Thoracic aorta (tissue), 2 donors: ENCODE measurements at places on chromosomes 3 and 15. TPM values are rescaled to one million over a fixed set of nuclear protein-coding genes. Genes with fewer than 3 reads are reported as not detected.

DNA sequence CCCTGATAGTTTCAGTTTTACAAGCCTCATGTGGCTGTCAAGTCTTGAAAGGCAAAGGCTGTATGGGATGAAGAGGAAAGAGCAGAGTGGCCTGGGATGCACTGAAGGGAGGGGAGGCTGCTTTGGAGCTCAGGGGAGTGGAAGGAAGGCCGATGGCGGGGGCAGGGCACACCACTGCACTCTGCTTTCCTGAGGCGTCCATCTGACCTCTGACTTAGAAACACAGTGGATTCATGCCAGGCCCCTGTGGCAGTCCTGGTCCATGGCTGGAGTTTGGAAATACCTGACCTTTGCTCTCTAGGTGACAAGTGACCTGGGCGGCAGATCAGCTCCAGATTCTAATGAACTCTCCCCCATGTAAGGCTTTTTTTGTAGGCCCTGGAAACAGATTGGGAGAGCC, 19.0 kb downstream of the FAH start:
- no peak overlapping the region for H3K27ac ChIP-seq
- no peak for DNase-seq
- H3K4me1 ChIP-seq, result peaks cover 19% of the 10 kb centered on the region
- peaks cover 5% of the 10 kb centered on the region for H3K36me3 ChIP-seq
- no peaks in the 10 kb centered on the region for H3K27me3 ChIP-seq

- H3K27ac ChIP-seq, result no peak overlapping the region
- H3K4me3 ChIP-seq, result no peak overlapping the region
- no peaks in the 10 kb centered on the region for H3K36me3 ChIP-seq
- H3K4me1 ChIP-seq, result no peaks in the 10 kb centered on the region
Observed at GRCh38 chr3:193894121-193894863, 241.7 kb upstream of the HES1 start.

DNA sequence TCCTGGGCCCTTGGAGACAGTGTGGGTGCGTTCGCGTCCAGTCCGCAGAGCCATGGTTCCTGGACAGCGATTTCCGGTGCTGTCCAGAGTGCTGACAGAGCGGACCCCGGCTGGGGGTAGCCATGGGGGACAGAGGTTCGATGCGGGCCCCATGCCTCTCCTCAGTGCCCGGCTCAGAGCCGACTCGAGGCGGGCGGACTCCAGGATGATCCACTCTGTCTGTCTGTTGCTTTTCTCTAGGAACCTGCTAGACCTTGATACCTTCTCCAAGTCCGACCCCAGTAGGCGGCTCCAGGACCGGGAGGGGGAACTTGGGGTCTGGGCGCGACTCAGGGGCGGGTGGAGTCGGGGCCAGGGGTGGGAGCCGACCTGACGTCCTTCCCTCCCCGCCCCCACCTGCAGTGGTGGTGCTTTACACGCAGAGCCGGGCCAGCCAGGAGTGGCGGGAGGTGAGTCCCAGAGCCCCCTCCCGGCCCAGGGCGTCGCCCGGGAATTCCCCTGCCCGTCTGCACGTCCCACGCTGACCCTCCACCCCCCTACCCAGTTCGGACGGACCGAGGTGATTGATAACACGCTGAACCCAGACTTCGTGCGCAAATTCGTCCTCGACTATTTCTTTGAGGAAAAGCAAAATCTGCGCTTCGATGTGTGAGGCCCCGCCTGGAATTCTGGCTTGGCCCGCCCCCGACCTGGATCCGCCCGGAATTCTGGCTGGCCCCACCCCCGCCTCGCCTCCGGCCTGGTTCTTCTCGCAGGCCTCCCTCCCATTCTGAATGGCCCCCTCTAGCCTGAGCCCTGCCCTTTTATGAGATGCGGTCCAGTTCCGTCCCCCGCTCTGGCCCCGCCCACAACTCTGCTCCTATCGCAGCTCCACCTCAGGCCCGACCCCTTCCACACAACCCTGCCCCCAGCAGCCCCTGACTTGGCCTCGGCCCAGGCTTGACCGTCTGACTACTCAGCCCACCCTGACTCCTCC, 1.0 kb downstream of the CPNE9 start:
- peak overlapping the region; percentile 56 for H3K4me3 ChIP-seq
- H3K36me3 ChIP-seq, result peaks cover 11% of the 10 kb centered on the region
- H3K27me3 ChIP-seq, result no peaks in the 10 kb centered on the region
- H3K4me1 ChIP-seq, result peaks cover 13% of the 10 kb centered on the region

The ASB14 gene
- not detected for total RNA-seq

The TP63 gene
- total RNA-seq, result 0.14 TPM

The RASGRP1 gene
- 1.6 TPM for total RNA-seq

DNA sequence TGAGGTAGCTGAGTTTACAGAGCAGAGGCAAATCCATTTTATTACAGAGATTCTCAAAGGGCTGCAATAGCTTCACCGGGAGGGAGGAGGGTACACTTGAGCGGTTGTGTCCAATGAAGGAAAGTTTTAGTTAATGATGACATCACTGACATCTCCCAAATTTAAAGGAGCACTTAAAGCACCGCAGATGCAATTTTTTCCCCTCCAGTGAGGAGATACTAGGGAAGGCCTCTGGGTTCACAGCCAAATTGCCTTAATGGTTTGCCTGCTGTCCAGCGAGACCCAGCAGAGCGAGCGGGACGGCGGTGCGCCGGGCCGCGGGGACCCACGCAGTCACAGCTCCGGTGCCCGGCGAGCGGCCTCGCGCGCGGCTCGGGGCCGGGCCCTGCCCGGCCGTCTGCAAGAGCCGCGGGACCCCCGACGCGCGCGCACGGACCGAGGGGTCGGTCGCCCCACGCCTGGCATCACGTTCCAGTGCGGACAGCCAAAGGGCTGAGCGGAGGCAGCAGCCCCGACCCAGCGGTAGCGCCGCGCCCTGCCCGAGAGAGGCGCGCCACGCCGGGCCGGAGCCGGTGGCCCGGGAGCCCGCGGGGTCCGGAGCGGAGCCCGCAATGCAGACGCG, 160.5 kb upstream of the CHRNA7 start:
- H3K36me3 ChIP-seq, result no peaks in the 10 kb centered on the region
- DNase-seq, result no peak
- H3K27ac ChIP-seq, result no peak overlapping the region
- H3K4me1 ChIP-seq, result peaks cover 7% of the 10 kb centered on the region
- peak overlapping the region; percentile 69 for H3K4me3 ChIP-seq

The LSAMP gene
- 1.9 TPM for total RNA-seq

The MOBP gene
- total RNA-seq, result not detected

The FGF7 gene
- total RNA-seq, result 12.7 TPM

DNA sequence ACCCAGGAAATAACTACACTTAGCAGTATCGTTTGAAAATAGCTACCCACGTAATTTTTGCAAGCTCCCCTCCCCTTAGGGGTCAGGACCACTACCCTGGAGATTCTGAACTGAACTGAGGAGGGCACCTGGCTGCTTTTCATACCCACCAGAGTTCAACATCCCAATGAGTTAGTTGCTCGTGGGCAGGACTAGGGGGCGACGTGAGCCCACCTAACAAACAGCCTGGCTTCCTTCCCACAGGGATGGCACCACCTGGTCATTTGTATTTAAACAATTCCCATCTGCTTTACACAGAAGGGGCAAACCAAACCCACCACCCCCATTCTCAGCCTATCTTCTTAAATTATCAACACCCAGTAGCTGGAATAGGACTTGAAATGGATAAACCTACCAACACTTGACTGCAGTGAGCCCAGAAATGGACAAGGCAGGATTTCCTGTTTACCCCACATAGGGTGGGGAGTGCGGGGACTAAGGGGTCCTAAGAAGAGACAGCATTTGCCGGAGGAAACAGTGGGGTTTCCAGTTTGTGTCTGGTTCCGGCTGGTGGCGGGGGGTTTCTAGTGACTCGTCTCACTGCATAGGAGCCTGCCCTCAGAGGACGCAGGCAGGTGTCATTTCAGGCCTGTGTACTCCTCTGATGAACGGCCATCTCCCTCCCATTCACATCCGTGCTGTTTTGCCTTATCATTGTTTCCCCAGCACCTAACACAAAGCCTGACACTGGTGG, 11.6 kb upstream of the VGLL4 start:
- H3K27me3 ChIP-seq, result no peaks in the 10 kb centered on the region
- H3K4me1 ChIP-seq, result peaks cover 3% of the 10 kb centered on the region
- DNase-seq, result no peak
- H3K36me3 ChIP-seq, result no peaks in the 10 kb centered on the region
- H3K4me3 ChIP-seq, result no peak overlapping the region

DNA sequence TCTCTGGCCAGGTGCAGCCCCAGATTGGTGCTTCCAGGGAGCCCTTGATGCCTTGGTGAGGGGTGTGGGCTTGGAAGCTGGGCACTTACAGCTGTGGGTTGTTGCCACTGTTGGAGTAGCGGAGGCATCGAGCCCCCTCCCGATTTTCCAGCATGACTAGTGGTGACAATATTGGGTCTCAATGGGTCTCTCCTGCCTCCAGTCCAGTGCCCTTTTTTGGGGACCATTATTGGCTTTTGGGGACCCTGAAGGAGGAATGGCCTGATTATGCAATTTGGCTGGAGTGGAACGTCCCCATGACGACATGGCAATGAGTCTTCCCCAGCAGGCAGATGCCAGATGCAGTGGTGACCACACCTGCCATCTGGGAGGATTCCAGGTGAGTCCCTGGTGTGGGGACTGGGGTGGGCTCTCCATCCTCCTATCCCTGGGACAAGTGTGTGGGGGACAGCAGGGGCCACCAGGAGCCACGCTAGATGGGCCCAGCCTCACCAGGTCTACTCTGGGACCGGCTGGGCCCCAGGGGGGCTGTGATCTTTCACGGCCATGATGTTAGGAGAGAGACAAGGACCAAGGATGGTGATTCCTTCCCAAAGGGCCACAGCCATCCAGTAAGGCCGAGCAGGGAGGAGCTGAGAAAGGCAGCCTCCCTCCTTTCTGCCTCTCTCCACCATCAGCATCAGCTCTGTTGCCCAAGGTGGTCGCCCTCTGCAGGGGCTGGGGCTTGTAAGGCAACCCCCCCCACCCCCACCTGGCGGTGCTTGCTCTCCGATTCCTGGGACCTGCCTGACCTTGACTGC, 196.8 kb downstream of the GOLGA6L6 start:
- no peak overlapping the region for H3K4me3 ChIP-seq
- H3K27me3 ChIP-seq, result no peaks in the 10 kb centered on the region
- DNase-seq, result no peak

DNA sequence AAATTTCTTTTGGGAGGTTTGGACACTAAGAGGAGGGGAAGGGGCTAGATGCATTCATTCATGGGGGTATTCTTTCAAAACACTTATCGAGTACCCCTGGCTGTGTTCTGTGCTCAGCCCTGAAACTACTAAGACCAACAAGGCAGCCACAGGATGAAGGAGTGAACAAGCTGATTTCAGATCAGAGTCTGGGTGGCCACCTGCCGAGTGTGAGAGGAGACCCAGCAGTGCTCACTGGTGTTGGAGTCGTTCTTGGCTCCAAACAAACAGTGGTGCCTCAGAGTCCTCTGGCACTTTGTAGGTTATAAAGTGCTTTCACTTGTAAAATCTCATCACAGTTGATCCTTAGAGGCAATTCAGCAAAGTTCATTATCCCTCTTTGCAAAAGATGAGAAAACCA, 48.8 kb upstream of the CMTM8 start:
- no peak for DNase-seq
- no peak overlapping the region for H3K4me3 ChIP-seq
- no peaks in the 10 kb centered on the region for H3K4me1 ChIP-seq
- H3K27ac ChIP-seq, result no peak overlapping the region

- H3K27me3 ChIP-seq, result no peaks in the 10 kb centered on the region
- H3K36me3 ChIP-seq, result no peaks in the 10 kb centered on the region
- no peak overlapping the region for H3K27ac ChIP-seq
- no peak overlapping the region for H3K4me3 ChIP-seq
- no peak for DNase-seq
Observed at GRCh38 chr3:43097400-43098080, 8.3 kb downstream of the POMGNT2 start.

The INO80 gene
- 64.4 TPM for total RNA-seq

The TMC3 gene
- 0.54 TPM for total RNA-seq

The OIP5 gene
- total RNA-seq, result not detected

GRCh38 chr3:49606427-49606826, 52.1 kb downstream of the BSN start:
- no peaks in the 10 kb centered on the region for H3K27me3 ChIP-seq
- no peaks in the 10 kb centered on the region for H3K36me3 ChIP-seq
- no peak overlapping the region for H3K27ac ChIP-seq
- H3K4me1 ChIP-seq, result no peaks in the 10 kb centered on the region
- DNase-seq, result no peak

DNA sequence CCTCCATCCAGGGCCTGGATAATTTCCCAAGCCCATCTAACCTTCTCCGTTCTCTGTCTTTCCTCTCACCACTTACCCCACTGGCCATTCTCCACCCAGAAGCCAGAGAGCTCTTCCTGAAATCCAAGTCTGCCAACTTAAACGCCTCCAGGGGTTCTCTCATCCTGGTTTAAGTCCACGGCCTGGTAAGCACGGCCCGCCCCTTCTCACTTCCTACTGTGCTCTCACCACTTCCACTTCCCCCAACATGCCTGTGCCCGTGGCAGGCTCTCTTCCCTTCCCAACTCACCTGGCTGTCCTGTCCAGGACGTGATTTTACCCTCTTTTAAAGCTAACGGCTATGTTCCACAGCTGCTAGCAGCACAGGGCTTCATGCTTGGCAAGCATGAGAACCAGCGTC, 1.7 kb upstream of the CX3CR1 start:
- DNase-seq, result no peak
- H3K4me1 ChIP-seq, result no peaks in the 10 kb centered on the region
- H3K36me3 ChIP-seq, result no peaks in the 10 kb centered on the region
- H3K4me3 ChIP-seq, result no peak overlapping the region
- H3K27ac ChIP-seq, result no peak overlapping the region
- H3K27me3 ChIP-seq, result no peaks in the 10 kb centered on the region

The C3orf52 gene
- total RNA-seq, result 19.6 TPM

- peaks cover 65% of the 10 kb centered on the region for H3K36me3 ChIP-seq
- no peaks in the 10 kb centered on the region for H3K27me3 ChIP-seq
- H3K4me3 ChIP-seq, result peak overlapping the region; percentile 99
- H3K4me1 ChIP-seq, result peaks cover 98% of the 10 kb centered on the region
- DNase-seq, result no peak
Observed at GRCh38 chr15:88907111-88907510, 6.1 kb downstream of the MFGE8 start.

DNA sequence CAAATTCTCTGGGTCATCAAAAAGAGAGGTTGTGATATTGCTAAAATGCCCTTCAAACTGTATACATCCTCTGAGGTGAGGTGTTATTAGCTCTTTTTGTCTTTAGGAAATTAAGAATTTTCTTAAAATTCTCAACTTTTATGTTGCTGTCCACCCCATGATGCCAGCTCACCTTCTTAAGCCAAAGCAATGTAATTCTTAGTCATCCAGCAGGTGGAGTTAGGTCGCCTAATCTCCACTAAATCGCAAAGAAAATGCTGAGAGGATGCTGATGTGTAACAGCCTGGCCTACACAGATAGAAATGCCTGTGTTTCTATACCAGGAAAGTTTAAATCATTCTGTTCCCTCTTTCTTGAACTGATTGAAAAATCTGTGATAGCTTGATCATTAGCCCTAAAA, 770.2 kb upstream of the ALCAM start:
- H3K27ac ChIP-seq, result no peak overlapping the region
- H3K4me1 ChIP-seq, result no peaks in the 10 kb centered on the region
- no peak overlapping the region for H3K4me3 ChIP-seq
- DNase-seq, result no peak

DNA sequence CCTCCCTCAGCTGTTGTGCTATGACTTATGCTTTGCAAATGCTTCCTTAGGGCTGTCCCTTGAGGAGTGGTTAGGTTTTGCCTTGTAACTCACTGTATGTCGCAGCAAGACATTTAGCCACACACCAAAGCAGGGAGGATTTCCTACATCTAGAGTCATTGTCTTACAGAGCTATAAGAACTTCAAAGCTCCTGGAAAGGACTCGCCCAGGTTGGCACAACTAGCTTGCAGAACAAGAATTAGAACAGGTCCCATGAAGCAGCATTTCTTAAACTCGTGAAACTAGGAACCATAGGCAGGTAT, 19.4 kb upstream of the ACAP2 start:
- H3K27me3 ChIP-seq, result no peaks in the 10 kb centered on the region
- DNase-seq, result no peak
- H3K4me3 ChIP-seq, result no peak overlapping the region
- no peak overlapping the region for H3K27ac ChIP-seq
- no peaks in the 10 kb centered on the region for H3K4me1 ChIP-seq
